PC-9 (cell line): ENCODE measurements at places on chromosomes 2 and 18.

DNA sequence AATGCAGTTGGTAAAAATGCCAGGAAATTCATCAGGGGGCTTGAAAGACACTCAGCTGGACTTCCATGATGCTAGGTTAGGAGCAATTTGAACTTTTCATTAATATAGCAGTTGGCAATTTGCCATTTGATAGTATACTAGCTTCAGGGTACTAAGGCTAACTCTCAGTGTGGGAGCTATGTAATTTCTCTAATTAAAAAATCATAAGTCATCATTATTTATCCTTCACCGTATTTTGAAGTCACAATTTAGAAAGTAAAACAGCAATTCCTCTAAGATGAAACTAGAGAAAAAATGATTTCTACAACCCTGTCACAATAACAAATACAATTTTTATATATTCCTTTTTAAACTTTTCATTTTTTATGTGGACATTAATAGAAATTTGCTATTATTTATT, 190.8 kb downstream of the GPD2 start:
- no peak for DNase-seq

GRCh38 chr2:178223806-178224205, 29.5 kb downstream of the OSBPL6 start:
- no peak for DNase-seq

- no peak for DNase-seq
Observed at GRCh38 chr18:77993188-77993981, 743.7 kb downstream of the GALR1 start.

DNA sequence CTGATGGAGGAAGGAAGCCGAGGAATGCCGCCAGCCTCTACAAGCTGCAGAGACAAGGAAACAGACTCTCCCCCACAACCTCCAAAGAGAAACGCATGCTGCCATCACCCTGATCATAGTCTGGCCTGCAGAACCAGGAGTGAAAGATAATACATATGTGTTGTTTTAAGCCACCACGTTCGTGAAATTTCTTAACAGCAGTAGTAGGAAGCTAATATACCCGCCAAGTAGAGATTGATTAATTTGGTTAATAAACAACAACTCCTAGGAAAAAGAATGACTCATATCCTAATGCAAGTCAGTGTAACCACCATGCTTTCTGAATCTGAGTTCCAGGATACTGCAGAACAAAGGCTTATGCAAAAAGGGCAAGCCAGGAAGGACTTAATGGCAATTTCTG, 36.6 kb downstream of the LONRF2 start:
- no peak for DNase-seq
